ENCODE measurements at places on chromosomes 3 and 15.
A peak's percentile ranks its signal among the peaks of the same experiment; 100 is the strongest.

GRCh38 chr3:48222616-48223513 lies at the start of gene CAMP:
Gene CAMP (plus strand): TSS chr3:48223495. CDS start chr3:48223512, 17 bp downstream.
- DNase-seq, result no peak

DNA sequence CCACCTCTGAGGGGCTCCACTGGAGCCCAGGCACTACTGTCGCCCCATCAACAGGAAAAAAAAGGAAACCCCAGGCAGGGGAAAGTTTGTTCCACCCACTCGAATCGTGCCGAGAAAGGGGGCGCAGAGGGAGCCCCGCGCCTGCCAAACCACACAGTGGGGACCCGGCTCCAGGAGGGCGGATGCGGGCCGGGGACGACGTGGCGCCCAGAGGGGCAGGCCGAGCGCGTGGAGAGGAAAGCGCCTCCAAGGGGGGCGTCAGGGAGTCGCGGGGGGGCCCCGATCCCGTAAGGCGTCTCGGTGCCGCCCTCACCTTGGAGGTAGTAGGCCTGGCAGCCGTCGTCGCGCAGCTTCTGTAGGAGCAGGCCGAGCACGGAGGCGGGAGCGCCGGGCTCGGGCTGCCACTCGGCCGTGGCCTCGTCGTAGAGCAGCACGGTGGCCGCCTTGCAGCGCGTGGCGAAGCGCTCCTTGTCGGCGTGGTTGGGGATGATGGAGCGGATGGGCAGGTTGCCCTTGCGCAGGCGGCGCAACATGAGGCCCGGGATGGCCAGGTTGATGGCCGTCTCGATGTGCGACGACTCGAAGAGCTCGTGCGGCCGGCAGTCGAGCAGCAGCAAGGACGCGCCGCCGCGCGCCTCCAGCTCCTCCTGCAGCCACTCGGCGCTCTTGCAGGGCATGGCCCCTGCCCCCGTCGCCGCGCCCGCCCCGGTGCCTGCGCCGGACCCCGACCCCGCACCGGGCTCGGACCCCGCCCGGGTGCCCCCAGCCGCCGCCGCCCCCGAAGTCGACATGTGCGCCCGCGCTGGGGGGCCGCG lies 627 bp downstream of the DUSP7 start:
- DNase-seq, result peak; percentile 35

DNA sequence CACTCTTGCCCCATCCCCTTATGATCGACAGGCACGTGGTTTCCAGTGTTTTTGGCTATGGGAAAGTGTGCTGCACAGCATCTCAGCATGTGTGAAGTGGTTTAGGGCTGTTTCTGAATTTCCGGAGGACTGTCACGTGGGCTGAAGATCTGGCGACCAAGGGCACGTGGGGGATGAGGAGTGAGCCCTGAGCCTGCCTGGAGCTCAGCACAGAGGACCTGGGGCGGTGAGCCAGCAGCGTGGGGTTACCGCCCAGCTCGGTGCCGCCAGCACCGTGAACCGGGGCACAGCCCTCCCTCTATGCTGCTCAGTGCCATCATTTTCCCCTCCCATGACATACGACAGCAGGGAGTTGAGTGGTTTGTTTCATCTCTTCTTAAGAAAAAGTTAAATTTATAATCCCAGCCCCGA lies 150.2 kb downstream of the DNAJB8 start:
- no peak for DNase-seq

DNA sequence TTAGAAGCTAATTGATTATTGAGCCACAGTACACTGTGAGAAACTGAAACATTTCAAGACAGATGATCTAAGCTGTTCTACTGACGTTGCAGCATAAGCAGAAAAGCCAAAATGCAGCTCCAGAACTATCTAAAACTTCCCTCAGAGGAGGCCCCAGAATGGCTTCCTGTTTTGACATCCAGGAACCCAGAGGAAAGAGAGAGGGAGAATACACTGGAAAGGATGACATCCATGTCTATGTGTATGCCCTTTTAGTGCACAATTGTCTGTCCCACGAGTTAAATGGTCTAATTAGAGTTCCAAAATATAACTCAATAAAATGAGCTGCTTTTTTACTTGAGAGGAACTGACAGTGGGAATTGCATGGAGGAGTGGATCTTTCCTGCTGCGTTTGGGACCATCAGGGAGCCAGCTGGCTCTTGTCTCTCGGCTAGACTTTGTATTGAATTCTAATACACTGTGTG lies 688.1 kb downstream of the ZNF385D start:
- no peak for DNase-seq

DNA sequence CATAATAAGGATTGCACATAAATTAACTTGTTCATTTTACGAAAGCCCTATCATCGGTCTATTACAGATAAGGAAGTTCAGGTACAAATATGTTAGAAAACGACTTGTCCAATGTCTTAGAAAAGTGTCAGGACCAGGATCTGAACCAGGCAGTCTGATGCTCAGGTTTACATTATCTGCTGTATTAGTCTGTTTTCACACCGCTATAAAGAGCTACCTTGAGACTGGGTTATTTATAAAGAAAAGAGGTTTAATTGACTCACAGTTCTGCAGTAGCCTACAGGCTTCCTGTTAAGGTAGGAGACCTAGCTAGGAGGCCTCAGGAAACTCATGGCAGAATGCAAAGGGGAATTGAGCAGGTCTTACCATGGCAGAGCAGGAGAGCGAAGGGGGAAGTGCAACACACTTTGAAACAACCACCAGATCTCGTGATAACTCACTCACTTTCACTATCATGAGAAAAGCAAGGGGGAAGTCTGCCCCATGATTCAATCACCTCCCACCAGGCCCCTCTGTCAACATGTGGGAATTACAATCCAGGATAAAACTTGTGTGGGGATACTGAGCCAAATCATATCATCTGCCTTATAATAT lies 45.8 kb upstream of the GOLIM4 start:
- DNase-seq, result no peak

DNA sequence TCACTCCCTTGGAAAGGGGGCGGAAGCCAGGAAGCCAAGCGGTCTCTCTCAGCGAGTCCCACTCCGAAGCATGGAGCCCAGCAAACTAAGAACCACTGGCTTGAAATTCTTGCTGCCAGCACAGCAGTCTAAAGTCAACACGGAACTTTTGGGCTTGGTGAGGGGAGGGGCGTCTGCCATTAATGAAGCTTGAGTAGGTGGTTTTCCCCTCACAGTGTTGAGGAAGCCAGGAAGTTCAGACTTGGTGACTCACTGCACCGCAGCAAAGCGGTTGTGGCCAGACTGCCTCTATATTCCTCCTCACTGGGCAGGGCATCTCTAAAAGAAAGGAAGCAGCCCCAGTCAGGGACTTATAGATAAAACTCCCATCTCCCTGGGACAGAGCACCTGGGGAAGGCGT lies 665.4 kb upstream of the CBLB start:
- no peak for DNase-seq

All from hematopoietic multipotent progenitor cell treated with erythropoietin and hydrocortisone succinate and interleukin-3 and kit ligand, for 15 days (in vitro differentiated cells).